ENCODE measurements at places on chromosomes 16 and 17.

GRCh38 chr16:14071576-14072271 lies 605 bp downstream of the MRTFB start:
- no peak for DNase-seq

GRCh38 chr17:59814276-59814675 lies 78.5 kb downstream of the TUBD1 start:
- DNase-seq: no peak

DNA sequence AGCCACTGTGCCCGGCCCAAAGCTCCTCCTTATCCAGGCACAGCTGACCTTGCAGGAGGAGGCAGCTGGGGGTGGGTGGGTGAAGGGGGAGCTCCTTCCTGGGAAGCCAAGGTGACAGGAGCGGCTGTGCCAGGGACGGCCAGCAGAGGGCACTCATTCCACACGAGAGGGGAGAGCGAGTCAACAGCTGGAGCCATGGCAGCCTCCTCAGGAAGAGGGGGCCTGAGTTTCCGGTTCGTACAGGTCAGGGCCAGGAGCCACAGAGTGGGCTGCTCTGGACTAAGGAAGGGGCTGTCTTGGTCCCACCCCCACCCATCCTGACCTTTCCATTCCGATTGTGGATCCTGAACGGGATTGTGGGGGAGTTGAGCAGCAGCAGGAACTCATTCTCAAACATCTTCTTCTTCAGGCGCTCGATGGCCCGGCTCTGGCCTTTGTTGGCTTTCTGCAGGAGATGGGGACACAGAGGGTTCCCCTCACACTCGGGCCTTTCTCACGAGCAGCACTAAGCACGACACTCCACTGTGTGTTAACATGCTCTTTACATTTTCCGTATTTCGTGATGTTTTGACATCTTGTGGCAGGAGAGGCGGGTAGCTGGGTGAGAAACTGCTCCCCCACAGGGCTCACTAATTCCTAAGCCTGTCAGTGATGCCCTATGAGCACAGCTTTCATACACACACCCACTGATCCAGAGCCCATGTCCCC lies 61.6 kb downstream of the TIMM22 start:
- no peak for DNase-seq

DNA sequence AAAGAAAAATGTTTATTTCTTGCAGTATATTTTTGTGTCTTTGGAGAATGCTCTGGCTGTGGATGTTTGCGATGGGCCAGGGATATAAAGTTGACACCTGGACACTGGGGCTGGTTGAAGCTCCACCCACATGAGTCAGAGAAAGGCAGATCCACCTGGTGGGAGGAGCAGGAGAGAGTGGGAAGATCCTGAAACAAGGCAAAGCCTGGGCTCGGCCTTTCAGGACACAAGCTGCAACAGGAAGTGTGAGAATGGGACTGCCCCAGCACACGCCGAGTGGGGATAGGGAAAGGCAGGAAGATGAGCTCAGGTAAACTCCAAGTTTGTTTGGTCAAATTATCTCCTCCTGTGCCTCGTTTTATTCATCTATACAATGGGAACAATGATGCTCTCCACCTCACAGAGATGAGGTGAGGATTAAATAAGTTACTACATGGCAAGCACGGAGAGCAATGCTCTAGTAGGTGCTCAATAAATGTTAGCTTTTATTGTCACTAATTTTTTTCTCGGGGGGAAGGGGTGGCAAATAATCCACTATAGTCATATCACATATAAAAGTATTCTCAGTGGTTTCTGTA lies 21.4 kb upstream of the PITPNM3 start:
- no peak for DNase-seq

- no peak for DNase-seq
These were observed 7.8 kb upstream of the CAMKK1 start for GRCh38 chr17:3900646-3901045.

- no peak for DNase-seq
These were observed 23.2 kb upstream of the CCL22 start for GRCh38 chr16:57335366-57335765.

- no peak for DNase-seq
These were observed 17.3 kb upstream of the KCNJ12 start for GRCh38 chr17:21358682-21359482.

DNA sequence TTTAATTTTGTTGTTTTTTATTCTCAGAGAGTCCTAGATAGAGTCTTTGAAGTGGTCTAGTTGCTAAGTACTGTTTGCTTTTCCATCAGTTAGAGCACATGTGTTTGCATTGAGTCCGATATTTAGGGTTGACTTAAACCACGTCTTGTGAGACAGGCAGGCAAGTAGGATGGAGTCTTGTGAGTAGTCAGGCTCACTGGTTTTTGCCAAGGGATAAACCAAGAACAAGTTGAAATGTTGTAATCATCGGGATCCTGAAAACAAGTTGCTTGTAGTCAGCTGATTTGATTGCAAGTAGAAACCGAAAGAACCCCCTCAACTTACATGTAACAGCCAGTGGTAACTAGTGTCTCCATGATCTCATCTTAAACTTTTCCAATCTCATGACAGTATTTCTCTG lies 17.2 kb downstream of the ATP6V0A1 start:
- DNase-seq: no peak

- DNase-seq: no peak
These were observed 1.5 kb downstream of the FGF11 start for GRCh38 chr17:7440834-7441195.

DNA sequence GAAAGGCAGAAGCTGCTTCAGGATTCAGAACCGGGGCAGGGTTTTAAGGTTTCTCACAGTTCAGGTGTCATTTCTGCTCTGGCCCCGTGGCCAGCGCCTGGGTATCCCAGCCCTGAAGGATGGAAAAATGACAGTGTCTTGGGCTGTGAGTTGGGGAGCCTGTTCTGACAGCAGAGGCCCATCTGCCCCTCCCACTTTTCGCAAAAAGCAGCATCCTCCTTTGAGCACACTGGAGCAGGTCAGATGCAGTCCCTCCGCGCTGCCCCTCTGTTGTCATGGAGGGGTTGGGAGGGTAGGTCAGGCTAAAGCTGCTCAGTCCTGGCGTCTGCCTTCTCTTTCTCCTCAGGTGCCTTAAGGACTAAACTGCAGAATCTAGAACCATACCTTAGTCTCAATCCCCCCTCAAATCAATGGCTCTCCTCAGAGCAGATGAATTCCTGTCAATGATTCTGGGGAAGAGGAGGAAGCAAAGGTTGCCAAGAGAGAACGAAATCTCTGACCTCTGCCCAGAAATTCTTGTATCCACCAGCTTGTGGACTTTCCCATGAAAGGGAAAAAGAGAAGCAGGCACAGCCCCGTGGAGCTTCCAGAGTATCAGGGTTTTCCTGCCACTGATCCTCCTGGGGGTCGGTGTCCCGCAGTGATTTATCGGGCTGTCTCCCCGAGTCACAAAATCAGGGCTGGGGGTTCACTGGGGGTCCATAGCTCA lies 7.3 kb downstream of the NEUROD2 start:
- no peak for DNase-seq

GRCh38 chr17:78332991-78333390 lies 26.9 kb downstream of the SOCS3 start:
- no peak for DNase-seq

- DNase-seq: no peak
These were observed 63.9 kb upstream of the DNAJA2 start for GRCh38 chr16:47037396-47037745.

GRCh38 chr17:80667462-80668277 lies 123.0 kb downstream of the RPTOR start:
- DNase-seq: no peak

- no peak for DNase-seq
These were observed 348.7 kb downstream of the CDH11 start for GRCh38 chr16:64773184-64773583.

- no peak for DNase-seq
These were observed 23.8 kb downstream of the LCMT1 start for GRCh38 chr16:25135254-25135878.

GRCh38 chr16:63323055-63323454 lies 1286.8 kb upstream of the CDH8 start:
- DNase-seq: no peak

GRCh38 chr17:62562656-62563055 lies 64.8 kb upstream of the MRC2 start:
- DNase-seq: no peak

GRCh38 chr16:21698169-21699032 lies 34.6 kb downstream of the OTOA start:
- no peak for DNase-seq

- no peak for DNase-seq
These were observed 461.3 kb downstream of the PMP22 start for GRCh38 chr17:14803826-14804225.

- DNase-seq: no peak
These were observed 11.6 kb downstream of the IL34 start for GRCh38 chr16:70657956-70658355.

DNA sequence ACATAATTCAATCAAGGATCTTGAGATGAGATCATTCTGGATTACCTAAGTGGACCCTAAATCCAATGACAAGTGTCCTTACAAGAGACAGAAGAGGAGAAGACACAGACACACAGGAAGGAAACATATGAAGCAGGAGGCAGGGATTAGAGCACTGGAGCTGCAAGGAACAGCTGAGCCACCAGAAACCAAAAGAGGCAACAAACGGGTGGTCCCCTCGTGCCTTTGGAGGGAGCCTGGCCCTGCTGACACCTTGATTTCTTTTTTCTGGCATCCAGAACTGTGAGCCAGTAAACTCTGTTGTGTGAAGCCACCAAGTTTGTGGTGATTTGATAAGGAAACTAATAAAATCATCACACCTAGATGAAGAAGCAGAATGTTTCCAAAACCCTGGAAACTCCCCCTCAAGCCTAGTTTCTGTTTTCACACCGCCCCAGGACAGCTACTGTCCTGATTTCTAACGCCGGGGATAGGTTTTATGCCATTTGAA lies 115.2 kb downstream of the PITPNC1 start:
- DNase-seq: no peak

DNA sequence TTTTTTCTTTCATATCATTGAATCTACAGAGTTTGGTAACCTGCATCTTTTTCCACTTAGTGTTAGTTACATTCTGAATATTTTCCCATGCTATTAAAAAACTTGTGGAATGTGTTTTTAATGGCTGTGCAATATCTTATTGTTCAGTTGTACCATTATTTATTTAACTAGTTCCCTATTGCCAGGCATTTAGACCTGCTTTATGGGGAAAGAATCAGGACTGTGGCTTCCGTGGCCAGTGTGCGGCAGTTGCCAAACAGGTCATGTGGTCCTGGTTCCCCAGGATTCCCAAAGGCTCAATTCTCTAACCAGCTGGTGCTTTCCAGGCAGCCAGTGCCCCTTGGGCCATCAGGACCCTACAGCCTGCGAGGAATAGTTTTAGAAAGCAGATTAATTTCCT lies 30.8 kb downstream of the NDEL1 start:
- DNase-seq: no peak

DNA sequence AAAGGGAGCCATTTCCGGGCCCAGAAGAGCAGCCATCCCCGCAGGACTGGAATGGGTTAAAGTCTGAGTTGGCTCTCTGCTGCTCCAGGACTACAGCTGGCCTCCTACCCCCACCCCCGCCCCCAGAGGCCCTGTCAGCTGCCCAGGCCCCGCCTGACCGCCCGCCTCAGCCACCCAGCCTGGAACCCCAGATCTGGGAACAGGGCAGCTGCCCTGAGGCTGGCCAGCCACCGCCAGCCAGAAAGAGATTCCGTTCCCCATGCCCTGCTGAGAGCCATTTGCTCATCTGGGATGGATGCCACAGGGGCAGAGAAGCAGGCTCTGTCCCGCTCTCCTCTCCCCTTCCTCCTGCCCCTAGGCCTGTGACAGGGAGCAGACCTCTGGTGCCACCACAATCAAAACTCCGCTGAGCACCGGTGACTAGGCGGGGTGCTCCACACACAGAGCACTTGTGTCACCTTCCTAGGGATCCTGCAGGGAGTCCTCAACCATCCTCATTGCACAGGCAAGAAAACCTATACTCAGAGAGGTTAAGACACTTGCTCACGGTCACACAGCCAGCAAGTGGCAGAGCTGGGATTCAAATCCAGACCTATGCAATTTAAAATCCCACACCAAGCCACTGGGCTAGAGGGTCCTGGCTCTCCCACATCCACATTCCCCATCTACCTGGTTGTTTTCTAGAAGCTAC lies 44.1 kb downstream of the ZNF423 start:
- peak; percentile 74 for DNase-seq

- no peak for DNase-seq
These were observed 22.8 kb downstream of the COX11 start for GRCh38 chr17:54945671-54946070.

GRCh38 chr16:87593710-87594258 lies 8.5 kb upstream of the JPH3 start:
- DNase-seq: no peak

GRCh38 chr17:41649923-41650519 lies 25.6 kb upstream of the KRT17 start:
- no peak for DNase-seq

DNA sequence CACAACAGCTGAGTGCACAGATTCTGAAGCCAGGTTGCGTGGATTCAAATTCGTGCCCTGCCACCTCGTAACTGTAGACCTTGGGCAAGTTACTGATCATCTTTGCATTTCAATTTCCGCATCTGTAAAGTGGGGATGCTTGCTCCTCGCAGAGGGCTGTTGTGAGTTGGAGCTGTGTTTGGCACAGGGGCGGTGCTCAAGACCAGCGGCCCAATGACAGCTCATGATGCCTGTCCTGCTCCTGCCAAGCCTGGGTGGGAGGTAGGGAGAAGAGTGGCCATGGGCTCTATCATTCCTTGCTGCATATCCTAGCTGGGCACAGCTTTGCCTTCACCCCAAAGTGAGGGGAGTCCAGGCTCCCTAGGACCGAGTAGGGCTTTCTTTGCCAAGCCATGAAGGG lies 12.6 kb downstream of the NXPH3 start:
- DNase-seq: no peak

DNA sequence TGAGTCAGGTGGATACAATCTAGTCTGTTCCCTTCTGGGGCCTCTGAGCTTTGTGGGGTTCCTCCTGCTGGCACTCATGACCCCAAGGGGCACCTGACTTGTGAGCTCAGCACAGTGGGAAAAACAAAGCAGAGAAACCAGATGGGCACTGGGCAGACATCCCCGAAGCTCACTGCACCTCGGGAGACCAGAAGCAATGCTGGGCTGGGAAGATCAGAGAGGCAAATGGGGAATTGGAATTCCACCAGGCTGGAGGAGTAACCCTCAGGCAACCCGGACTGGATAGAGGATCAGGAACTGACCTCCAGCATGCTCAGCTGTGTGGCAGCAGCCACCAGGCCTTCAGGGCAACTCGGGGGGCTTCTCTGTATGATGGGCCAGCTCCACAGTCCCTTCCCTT lies 50.3 kb downstream of the ABCC12 start:
- no peak for DNase-seq

GRCh38 chr16:23485841-23486240 lies 24.5 kb downstream of the GGA2 start:
- DNase-seq: no peak

Measured in substantia nigra (tissue), 51 donors.